Osteocyte (in vitro differentiated cells): ENCODE measurements at places on chromosomes 6 and 20. TPM values are rescaled to one million over a fixed set of nuclear protein-coding genes. Genes with fewer than 3 reads are reported as not detected.

DNA sequence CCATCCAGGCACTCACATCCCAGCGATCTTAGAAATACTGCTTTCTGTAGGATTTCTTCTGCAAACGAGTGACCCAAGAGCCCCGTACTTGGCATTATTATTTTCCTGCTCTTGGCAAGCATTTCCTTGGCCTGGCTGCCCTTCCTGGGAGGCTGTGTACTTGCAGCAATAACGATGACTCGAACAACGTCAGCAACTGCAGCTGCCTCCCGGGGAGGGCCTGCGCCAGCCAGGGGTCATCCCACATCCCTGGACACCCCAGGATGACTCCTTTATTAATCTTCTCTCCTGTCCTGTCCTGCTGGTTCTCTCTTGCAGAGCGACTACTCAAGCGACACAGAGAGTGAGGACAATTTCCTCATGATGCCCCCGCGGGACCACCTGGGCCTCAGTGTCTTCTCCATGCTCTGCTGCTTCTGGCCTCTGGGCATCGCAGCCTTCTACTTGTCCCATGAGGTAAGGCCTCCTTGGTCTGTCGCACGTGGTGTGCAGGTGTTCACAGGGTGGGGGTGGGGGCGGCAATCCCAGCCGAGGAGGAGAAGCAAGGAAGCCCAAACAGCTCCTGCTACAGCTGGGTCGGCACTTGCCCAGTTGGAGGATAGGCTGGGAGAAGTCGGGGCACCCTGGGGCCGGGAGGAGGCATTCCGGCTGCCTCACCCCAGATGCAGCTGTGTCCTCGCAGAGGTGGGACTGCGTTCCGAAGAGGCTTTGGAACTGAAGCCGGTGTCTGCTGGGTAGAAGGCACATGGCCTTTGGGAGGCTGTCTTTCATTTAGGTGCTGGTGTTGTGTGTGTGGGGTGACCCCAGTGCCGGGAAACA is 115.3 kb downstream of the SYNDIG1 start:
- DNase-seq, result peak; percentile 80

- no peak for DNase-seq
Measured at GRCh38 chr6:11536795-11537194, 754 bp upstream of the TMEM170B start.

GRCh38 chr20:51285684-51286083 is 256.8 kb downstream of the NFATC2 start:
- no peak for DNase-seq

DNA sequence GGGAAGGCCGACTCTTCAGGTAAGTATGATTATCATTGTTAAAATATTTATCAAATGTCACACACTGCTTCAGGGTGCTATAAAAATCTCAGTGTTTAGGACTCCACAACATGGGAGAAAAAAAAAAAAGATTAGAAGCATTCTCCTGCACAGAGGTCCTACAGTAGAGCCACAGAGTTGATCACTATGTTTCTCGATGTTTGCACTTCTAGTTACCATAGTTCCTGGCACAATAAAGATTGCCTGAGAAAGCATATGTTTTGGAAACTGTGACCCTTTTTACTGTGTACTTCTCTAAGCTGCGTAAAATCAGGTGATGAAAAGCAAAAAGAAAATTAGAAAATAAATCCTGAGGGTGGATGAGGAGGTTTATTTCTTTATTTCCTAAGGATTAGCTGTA is 269.9 kb upstream of the SYNCRIP start:
- DNase-seq, result no peak

Gene CCM2L
- not detected in 2 replicates for total RNA-seq

Gene BPIFB1
- not detected in 2 replicates for total RNA-seq

- no peak for DNase-seq
Measured at GRCh38 chr20:44997171-44997570, 30.9 kb downstream of the STK4 start.

- DNase-seq, result no peak
Measured at GRCh38 chr6:90468080-90468479, 118.8 kb downstream of the MAP3K7 start.

GRCh38 chr6:34953061-34954025 is 64.3 kb downstream of the ANKS1A start:
- DNase-seq, result no peak

GRCh38 chr6:166998256-166999144 is 697 bp upstream of the CEP43 start:
- no peak for DNase-seq

DNA sequence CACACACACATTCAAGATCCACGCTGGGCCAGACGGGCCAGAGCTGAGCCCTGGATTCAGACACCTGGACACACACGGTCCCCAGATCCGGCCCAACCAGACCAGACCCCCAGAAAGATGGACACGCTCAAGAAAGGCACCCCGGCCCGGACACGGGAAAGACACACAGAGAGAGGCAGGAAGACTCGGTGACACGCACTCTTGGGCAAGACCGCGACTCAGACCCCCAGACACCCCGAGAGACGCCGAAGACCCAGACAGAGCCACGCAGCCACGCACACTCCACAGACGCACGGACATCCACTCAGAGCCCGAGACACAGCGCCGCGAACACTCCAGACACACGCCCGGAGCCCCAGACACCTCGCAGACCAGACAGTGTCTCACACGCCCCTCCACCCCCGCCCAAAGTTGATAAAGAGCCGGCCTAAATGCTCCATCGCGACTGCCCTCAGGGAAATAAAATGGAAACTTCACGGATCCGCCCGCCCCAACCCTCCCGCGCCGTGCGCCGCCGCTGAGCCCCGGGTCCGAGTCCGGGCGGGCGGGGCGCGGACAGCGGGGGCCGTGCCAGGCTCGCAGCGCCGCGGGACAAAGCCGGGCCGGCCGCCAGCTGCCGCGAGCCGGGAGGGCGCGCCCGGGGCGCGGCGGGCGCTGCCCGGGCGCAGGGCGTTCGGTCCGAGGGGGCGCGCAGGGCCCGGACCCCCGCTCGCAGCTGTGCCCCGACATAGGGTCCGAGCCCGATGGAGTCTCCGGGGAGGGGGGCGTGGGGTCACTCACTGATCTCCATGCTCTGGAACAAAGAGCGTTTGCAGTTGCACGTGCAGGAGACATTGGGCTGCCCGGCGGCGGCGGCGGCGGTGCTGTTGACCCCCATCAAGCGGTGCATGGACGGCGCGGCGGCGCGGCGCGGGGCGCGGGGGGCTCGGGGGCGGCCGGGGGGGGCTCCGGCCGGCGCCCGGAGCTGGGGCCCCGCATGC is 831 bp downstream of the PMEPA1 start:
- DNase-seq, result no peak

DNA sequence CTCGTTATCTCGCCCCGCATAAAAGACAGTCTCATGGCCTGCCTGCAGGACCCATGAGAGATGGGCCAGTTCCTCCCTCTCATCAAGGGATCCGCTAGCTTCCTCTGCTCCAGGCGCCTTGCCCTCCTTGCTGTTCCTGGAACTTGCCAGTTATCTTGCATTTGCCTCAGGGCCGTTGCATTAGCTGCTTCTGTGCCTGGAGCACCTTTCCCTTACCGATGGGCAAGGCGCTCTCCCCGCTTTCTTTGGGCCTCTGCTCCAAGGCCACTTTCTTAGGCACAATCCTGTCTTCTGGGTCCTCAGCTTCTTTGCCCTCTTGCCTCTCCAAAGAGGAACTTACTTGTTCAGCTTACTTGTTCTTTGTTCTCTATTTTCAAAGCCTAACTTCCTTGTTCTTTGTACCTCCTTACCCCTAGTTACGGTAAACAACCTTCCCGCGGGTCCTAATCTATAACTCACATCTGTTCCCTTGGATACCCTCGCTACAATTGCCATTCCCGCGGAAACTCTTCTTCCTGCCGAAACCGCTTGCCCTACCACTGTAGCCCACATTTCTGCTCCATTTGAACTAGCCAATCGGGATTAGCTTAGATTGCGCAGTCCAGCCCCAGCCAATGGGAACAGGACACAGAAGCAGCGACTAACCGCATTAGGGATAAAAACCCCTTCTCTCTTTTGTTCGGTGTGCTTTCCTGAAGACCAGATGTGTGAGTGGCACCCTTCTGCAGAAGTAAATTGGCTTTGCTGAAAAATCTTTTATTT is 887 bp upstream of the NSFL1C start:
- peak; percentile 72 for DNase-seq

DNA sequence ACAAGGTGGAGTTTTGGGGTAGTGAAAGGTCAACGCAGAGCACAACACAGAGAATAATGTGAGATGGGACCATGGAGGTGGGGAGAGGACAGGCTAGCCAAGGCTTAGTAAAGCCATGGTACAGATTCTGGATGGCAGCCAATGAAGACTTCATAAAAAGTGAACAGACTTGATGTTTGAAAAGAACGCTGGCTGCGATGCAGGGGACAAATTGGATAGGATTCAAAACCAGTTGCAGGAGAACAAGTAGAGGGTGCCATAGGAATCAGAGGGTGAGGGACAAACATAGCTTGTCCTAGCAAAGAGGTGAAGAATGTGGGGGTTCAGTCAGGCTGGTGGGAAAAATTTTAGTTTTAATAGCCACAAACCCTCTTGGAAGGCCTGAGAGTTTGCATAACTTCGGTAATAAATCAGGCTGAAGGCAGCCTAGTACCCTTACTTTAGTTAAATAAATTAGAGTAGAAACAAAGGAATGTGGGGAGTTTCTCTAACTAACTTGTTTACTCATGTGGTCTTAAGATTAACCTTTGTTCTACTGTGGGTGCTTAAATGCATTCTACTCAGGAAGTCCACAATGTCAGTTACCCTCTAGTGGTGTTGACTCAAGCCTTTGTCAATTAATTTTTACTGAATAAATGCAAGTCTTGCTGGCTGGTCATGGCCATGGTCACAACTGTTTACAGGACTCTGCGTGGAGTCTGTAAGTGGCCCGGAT is 216.4 kb downstream of the C6orf118 start:
- no peak for DNase-seq

DNA sequence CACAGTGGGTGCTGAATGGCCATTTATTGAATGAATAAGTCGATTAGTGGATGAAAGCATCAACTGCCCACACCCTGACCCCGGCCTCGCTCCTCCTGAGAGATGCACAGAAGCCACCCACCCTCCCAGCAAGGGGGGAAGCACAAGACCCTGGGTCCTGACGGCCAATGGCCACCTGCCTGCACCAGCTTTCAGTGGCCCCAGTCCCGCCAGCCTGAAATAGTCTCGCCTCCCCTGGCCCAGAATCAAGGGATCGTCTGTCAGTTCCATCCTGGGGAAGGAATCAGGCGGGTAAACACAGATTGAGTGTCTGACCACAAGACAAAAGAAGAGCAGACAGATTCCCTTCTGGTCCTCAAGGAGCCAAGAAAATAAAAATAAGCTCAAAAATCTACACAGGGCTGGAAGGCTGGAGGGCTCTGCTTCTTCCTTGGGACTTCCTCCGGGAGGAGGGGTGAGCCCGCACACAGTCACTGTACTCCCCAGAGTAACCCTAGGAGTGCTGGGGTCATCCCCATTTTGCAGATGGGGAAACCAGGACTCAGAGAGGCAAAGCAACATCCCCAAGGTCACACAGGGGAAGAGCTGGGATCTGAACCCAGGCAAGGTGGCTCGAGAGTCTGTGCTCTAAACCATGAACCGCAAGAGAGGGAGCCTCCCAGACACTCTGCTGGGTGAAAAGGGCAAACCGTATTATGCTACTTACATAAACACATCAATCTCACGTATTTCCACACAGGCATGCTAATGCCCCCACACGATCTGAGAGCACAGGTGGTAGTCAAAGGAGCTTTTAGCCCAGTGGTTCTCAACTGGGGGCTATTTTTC is 7.8 kb downstream of the PREX1 start:
- DNase-seq, result no peak

DNA sequence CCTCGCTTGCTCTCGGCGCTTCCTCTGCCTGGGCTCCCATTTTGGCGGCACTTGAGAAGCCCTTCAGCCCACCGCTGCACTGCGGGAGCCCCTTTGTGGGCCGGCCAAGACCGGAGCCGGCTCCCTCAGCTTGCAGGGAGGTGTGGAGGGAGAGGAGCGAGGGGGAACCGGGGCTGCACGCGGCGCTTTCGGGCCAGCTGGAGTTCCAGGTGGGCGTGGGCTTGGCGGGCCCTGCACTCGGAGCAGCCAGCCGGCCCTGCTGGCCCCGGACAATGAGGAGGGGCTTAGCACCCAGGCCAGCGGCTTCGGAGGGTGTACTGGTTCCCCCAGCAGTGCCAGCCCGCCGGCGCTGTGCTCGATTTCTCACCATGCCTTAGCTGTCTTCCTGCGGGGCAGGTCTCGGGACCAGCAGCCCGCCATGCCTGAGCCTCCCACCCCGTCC is 10.2 kb upstream of the SRPK1 start:
- DNase-seq, result no peak

GRCh38 chr6:2986722-2987221 is 12.9 kb upstream of the NQO2 start:
- no peak for DNase-seq

Gene EEF1A2
- total RNA-seq, result 0.56 and 0.68 TPM in 2 replicates

- no peak for DNase-seq
Measured at GRCh38 chr6:124901084-124901483, 61.2 kb upstream of the RNF217 start.

- DNase-seq, result no peak
Measured at GRCh38 chr6:145020114-145020513, 715.2 kb downstream of the EPM2A start.

GRCh38 chr20:51318058-51318949 is 224.2 kb downstream of the NFATC2 start:
- DNase-seq, result no peak
